ENCODE measurements at places on chromosomes 4 and X.

DNA sequence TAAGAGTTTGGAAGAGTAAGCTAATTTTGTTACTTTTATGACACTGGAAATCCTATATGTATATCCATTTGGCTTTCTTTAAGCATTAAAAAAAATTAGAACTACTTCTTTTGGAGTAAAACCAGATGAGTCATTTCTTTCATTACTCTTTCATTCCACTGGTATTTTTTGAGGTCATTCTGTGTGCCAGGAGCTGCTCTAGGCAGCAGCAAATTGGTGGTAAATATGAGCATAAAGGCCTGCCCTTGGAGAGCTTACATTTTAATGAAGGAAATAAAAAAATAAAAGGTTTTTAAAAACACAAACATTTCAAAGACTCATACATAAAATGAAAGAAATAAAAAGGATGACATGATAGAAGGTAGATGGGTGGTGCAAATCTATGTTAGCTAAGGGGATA lies 37.4 kb downstream of the MID1 start:
- DNase-seq = no peak

DNA sequence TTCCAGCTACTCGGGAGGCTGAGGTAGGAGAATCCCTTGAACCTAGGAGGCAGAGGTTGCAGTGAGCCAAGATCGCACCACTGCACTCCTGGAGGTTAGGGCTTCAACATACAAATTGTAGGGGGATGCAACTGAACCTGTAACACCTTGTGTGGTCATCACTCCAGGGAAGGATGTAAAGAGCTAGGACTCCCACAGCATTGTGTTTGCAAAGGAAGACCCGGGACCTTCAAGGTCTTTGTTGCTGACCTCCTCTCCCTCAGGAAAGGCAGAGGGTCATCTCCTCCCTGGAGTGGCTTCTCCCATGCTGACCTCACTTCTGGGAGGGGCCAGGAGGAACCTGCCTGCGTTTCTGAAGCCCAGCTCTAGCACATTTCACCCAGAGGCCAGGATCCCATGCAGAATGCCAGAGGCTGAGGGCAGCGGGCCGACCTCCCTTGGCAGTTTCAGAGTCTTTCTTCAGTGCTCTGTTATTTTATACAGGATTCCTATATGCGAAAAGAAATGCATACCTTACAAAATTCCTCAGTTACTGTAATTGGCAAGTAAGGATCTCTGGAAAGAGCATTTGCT lies 80.2 kb downstream of the HTRA3 start:
- DNase-seq = no peak

DNA sequence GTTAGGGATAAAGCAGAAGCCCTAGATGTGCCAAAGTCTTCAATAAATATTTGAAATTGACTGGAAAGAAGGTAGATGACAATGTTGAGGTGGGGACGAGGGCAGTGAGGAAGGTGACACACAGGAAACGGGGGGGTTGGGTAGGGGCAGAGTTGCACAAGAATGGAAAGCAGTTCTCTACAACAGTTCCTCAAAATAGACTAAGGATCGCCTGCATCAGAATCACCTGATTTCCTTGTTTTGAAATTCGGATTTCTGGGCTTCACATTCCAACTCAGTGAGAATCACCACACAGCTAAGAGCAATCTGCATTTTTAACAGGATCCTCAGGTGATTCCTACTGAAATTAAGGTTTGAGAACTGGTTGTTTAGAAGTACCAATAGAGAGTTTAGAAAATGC lies 70.6 kb downstream of the ARFIP1 start:
- DNase-seq = no peak

DNA sequence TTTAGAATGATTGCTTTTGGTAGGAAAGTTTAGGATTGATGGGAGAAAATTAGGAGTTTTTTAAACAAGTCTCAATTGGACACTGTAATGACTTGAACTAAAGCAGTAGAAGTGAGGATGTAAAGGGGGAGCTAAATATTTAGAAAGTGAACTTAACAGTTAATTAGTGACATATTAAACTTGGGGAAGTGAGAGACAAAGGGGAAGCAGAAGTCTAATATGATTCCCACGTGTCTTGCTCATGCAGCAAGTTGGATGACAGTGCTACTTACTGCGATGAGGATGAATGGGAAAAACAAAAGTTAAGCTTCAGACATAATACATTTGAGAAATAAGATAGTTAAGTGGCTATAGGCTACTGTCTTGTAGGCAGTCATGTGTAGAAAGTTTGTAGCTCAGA lies 110.4 kb downstream of the RPA4 start:
- no peak for DNase-seq

- no peak for DNase-seq
Observed at GRCh38 chr4:155676430-155676825, 9.8 kb downstream of the GUCY1A1 start.

DNA sequence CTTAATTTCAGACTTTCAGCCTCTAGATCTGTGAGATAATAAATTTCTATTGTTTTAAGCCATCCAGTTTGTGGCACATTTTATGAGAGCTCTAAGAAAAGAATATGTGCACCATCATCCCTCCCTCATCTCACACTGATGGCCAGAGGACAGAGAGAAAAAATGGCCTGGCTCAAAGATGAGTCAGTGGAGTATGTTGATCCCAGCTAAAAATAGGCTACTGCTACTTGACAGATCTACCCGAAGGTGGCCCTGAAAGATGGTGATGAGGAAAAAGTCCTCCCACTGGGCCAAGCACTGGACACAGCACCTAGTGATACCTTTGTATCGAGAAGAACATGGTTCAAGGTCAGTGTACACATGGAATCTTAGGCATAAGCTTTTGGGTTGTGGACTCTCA lies 38.2 kb upstream of the DCTD start:
- no peak for DNase-seq

GRCh38 chr4:163072222-163072621 lies 94.5 kb downstream of the NAF1 start:
- no peak for DNase-seq

DNA sequence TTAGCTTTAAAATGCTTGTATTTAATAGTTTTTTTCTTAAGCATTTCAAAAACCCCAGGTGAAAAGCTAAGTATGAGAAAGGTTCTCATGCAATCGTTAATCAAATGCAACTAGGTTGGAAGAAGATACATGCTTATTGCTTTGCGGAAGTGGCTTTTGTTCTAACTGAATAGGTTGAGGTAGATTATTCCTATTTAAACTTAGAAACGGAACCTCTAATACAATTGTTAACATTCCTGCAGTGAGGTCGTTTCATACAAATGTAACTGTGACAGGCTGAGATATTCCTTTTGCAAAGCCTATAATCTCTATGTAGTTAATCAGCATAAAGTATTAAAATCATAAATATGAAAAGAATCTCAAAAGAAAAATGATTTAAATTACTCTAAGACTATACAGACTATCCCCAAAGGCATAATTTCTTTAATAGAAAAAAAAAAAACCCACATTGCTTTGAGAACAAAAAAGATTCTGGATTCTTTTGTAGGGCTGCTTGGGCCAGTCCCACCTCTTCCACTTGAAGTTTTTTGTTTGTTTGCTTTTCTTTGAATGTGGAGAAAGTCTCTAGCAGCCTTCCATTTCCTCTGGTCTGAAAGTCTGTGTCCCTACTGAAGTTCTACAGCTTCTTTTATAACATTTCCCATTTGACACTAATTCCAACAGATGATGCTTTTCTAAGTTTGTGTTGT lies 25.6 kb upstream of the SORBS2 start:
- no peak for DNase-seq

DNA sequence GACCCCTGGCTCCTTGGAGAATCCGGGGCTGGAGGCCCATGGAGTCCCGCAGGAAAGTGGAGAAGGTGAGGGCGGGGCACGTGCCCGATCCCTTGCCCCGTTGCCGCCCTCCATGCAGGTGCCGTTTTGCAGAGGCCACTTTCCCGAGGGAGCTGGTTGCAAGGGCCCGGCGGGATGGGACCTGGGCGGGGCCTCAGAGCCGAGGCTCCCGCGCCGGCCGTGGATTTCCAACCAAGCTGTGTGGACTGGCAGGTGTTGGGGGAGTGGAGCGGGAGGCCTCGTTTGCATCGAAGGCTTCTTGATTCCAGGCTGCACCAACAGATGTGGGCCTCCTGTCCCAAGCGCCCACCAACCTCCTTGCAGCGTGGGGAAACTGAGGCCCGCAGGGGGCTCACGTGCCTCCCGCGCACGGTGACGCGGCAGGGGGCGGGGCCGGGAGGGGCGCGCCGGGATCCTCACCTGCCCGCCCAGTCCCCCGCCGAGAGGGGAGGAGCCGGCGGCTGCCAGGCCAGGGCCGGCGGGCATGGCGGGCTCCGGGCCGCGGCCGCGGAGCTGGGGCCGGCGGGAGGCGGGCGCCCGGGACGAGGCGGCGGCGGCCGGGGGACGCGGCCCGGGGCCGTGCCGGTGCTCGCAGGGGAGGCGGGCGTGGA lies 24.9 kb downstream of the SH3BP2 start:
- no peak for DNase-seq

GRCh38 chr4:152265149-152265621 lies 270.7 kb downstream of the FBXW7 start:
- no peak for DNase-seq

DNA sequence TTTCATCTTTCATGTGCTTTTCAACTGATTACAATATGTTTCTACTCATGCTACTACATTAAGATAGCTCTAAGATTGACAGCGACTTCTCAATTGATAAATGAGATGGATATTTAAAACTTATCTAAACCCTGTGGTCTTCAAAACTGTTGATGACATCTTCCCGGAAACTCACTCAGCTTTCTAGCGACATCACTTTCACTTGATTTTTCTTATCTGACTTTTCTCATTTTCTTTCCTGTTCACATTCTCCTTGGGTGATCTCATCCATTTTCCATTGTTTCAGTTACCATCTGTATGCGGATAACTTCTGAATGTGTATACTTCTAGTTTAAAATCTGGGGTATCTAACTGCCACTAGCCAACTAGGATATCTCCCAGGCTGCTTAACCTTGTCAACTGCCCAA lies 3.1 kb downstream of the POLR2B start:
- no peak for DNase-seq

- no peak for DNase-seq
Observed at GRCh38 chrX:71615954-71616353, 2.4 kb downstream of the CXCR3 start.

GRCh38 chr4:20256381-20256881 lies 4.7 kb downstream of the SLIT2 start:
- no peak for DNase-seq

GRCh38 chrX:72366178-72366577 lies 60.5 kb upstream of the CITED1 start:
- no peak for DNase-seq

- DNase-seq = no peak
Observed at GRCh38 chr4:156774422-156774821, 197.2 kb downstream of the PDGFC start.

All from stimulated activated CD4-positive, alpha-beta T cell treated with anti-CD3 and anti-CD28 coated beads, TNF-alpha, amount 100 ng/mL, for 4 hours (primary cell).